ENCODE measurements at places on chromosomes 13 and 19.

DNA sequence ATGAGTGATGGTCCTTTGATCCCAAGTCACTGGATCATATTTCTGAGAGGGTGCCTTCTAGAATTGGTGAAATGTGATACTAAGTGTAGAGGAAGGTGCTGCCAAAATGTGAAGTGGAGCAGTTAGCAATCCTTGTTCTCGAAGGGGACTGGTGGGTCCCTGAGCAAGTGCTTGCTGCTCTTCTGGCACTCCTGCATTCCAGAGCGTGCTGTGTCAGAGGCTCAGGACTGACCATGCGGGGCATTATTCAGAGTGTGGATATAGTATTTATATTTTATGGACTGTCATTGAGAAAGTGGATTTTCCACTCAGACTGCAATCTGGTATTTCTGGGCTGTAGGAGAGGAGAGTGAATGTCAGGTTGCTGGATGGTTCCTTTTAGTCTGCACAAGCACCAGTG lies 152.6 kb upstream of the KL start:
- DNase-seq: no peak

DNA sequence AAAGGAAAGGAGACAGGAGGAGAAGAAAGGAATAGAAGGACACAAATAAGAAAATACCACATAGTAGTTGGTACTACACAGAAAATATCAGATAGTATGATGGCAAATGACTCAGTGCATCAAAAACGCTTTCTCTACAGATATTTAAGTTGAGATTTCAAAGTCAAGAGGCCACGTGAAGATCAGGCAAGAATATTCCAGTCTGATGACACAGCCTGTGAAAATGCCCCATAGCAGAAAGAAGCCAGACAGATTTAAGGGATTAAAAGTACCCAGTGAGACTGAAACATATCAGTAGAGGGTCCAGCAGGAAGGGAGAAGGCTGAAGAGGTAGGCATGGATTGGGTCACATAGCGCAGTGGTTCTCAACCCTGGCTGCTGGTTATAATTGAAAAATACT lies 113.7 kb downstream of the VWA8 start:
- no peak for DNase-seq

DNA sequence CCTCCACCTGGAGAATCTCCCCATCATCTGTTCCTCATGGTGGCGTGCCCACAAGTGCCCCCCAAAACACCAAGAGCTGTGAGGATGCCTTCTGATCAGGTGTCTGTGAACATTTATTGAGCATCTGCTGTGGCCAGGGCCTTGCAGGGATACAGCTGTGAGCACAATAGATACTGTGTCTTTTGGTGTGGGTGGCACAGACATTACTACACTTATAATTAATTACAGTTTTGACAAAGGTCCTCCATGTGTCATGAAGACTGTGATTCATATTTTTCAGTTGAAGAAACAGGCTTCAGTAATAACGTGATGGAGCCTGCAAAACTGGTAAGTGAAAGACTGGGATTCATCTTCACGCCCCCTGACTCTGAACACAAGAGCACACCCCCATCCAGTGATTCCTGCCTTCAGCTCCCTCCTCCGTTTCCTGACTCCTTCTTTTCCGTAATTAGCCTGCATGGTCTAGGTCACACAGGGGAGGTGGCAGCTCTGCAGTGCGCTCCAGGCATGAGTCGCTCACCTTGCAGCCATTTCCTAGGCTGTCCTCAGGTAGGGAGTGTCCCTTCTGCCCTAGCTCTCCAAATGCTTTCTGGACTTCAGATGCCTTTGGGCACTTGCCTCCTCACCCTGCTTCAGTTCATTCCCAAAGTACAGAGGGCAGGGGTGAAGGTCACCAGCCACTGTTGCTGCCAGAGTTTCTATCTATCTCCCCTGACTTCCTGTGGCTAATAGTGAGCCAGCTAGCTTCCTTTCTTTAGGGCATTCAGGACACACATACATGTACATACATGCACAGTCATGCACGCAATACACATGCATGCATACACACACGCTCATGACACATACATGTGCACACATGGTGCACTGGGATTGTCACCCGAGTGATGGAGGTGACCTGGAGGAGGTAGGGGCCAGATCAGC lies 66.5 kb downstream of the SIAH3 start:
- DNase-seq: no peak

- DNase-seq: no peak
Observed at GRCh38 chr19:56538761-56539263, at the start of gene ZFP28. ZFP28 (plus strand) TSS chr19:56538948; CDS start chr19:56539019, 71 bp downstream.

- no peak for DNase-seq
Observed at GRCh38 chr19:18735752-18736151, 52.3 kb downstream of the CRTC1 start.

- no peak for DNase-seq
Observed at GRCh38 chr13:99339736-99340397, 32.7 kb upstream of the GPR183 start.

DNA sequence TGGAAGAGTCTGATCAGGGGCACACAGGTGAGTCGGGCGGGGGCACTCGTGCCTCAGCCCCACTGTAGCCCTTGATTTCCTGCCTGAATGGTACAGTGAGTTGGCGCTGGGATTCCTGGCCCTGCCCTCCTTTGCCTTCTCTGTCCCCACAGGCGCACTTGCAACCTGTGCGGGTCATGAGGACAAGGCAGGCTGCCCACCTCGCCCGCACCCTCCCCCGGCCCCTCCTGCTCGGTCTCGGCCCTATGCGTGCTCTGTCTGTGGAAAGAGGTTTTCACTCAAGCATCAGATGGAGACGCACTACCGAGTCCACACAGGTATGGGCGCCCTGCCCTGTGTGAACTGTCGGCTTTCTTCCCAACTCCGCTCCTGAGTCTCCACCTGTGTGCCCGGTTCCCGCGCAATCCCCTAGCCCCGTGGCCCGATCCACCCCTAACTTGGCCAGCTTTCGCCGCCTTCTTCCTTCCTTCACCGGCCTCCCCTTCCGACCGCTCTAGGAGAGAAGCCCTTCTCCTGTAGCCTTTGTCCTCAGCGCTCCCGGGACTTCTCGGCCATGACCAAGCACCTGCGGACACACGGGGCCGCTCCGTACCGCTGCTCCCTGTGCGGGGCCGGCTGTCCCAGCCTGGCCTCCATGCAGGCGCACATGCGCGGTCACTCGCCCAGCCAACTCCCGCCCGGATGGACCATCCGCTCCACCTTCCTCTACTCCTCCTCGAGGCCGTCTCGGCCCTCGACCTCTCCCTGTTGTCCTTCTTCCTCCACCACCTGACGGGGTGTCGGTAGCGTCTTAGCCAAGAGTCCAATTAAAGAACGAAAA lies 1.6 kb upstream of the KMT2B start:
- no peak for DNase-seq

DNA sequence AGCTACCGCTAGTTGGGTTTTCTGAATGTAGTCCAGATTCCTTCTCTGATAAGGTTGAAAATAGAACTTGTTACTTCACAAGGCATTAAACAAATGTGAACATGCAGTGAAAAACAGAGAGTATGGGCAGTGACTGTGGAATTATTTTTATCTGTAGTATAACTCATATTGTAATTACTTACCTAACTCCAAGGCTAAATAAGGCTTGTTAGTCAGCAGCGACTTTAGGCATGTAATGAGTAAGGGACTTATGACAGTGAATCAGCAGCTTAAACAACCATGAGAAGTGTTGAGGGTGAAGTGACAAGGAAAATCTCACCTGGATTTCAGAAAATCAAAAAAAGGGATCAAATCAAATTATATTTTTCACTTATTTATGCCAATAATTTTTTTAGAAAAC lies 1719.5 kb upstream of the MIR17HG start:
- DNase-seq: no peak

DNA sequence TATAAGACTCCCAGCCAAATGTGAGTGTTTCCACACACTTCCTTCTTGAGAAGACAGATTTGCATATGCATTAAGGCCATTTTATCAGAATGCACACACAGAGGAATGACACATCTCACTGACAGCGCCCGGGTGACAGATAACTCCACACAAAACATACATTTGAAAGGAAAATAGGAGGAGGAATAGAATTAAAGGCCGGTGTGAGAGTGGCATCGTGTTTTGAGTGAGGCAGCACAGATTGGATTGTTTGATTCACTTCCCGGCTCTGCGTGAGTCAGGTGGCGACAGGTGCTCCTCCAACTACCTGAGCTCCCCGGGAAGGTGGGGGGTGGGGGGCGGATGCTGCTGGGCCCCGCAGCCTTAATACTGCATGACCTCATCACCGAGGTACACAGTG lies 429.0 kb downstream of the TSHZ3 start:
- no peak for DNase-seq

DNA sequence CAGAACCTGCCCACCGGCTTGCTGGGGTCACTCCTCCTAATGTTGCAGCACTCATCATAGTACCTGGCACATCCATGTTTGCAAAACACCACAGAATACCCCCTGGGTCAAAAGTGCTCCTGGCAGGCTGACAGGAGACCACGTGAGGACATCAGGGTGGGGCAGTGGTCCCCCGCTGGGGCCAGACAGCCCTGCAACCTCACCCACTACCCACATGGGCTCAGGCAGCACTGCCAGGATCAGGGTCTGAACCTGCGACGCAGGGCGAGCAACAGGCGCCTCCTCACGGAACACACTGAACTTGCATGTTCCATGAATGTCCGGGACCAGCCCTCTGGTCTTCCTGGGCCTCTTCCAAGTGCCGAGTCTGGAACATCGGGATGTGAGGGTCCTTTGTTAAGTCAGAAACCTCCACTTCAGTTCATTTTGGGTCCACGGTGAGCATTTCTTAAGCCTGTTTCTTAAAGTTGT lies 1.4 kb upstream of the SLC7A9 start:
- no peak for DNase-seq

- DNase-seq: no peak
Observed at GRCh38 chr19:30487178-30487577, 115.0 kb downstream of the ZNF536 start.

DNA sequence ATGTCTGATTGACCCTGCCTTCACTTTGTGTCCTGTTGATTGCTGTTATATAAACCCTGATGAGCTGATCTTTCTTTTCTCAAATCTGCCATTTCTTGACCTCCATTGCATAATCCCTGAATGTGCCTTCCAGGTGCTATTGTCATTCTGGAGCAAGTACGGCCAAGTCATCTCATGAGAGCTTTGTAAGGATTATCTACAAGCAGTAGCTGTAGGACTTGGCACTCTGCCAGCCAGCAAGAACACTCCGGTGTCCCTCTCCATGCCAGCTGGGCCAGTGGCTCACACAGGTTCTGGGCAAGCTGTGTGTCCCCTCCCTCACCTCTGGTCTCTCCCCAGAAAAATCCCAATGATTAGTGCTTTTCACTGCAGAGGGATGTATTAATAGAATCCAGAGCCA lies 348.1 kb downstream of the FOXO1 start:
- DNase-seq: no peak

DNA sequence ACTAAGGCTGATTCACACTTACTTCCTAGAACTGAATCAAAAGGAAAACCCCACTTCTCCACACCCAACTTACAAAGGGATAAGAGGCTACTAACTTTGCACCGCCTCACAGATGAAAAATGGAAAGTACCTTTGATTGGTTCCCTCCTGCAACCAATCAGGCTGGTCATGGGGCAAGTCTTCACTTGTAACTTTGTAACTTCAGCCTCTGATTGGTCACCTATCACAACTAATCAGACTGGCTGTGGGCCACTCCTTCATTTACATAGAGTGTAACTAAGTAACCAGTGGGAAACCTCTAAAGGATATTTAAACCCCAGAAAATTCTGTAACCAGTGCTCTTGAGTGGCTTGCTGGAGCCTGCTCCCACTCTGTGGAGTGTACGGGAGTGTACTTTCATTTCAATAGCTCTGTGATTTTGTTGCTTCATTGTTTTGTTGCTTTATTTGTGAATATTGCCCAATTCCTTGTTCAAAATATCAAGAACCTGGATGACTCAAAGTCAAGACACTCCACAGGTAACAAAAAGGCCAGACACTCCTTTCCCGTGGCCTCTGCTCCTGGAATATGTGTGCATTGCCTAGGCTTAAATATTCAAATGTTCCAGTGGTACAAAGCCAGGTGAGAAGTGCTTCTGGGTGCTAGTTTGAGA lies 50.5 kb downstream of the RFC3 start:
- no peak for DNase-seq

DNA sequence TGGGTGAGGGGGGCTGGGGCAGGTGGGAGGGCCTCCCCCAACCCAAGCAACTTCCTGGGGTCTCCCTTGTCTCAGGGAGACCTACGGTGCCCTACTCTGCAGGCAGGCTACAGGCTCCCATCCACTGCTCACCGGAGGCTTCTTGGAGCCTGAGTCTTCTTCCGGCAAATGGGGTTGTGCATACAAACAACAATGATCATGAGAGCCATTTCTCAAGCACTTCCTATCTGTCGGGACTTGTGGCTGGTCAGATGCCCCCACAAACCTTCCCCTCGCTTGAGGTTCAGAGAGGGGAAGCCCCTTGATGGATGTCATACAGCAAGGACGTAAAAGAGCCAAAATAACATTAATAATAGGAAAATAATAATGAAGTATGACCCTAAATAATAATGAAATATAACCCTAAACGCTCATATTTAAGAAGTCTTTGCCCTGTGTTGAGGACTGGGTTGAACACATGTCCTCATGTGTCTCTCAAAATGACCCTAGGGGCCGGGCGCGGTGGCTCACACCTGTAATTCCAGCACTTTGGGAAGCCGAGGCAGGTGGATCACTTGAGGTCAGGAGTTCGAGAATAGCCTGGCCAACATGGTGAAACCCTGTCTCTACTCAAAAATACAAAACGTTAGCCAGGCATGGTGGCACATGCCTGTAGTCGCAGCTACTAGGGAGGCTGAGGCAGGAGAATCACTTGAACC lies 727 bp downstream of the CD37 start:
- DNase-seq: no peak

GRCh38 chr19:55552206-55552605 lies 6.9 kb upstream of the SBK3 start:
- no peak for DNase-seq

- no peak for DNase-seq
Observed at GRCh38 chr13:29721766-29722165, 126.3 kb upstream of the SLC7A1 start.

GRCh38 chr19:39471756-39472536 lies 8.7 kb upstream of the TIMM50 start:
- DNase-seq: no peak

- DNase-seq: no peak
Observed at GRCh38 chr13:39688278-39688677, 32.8 kb downstream of the COG6 start.

- no peak for DNase-seq
Observed at GRCh38 chr19:2846180-2846894, 5.1 kb downstream of the ZNF555 start.

- no peak for DNase-seq
Observed at GRCh38 chr19:17687857-17688784, at the start of gene UNC13A. UNC13A (minus strand) TSS chr19:17688354; CDS start chr19:17688199, 155 bp downstream.
